Epithelial cell of prostate (primary cell): ENCODE measurements at places on chromosomes 3 and 15.
A peak's percentile ranks its signal among the peaks of the same experiment; 100 is the strongest.

DNA sequence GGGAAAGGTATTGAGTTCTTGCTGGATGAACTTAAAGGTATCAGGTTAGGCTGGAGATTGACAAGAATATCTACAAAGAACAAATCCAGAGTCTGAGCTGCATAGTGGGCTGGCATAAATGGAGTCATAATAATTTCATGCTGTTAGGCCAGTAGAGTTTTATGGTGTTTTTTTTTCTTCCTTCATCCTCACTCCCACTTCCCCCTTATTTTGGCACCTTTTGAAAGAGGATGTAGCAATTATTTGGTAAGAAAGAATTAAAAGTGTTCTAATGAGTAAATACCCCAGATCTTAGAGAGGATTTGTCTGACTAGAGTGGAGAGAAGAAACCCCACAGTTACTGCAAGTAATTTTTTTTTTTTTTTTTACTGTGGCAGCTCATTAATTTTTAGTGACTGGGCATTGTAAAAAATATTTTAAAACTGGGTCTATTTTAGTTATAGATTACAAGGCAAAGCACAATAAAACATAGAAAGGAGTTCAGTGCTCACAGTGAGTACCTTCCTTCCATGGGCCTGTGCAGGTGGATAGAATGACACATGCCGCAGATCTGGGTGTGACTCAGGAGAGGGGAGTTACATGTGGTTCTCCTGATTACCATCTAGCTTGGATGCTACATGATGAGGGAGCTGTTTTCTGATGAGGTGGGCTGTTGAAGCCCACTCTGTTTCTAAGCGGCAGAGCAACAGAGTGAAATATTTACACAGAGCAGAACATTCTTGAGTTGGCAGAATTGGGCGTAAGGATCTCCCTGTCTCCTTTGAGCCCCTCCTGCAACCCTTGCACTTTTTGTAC, 5.3 kb downstream of the EDEM1 start:
- no peak for DNase-seq

DNA sequence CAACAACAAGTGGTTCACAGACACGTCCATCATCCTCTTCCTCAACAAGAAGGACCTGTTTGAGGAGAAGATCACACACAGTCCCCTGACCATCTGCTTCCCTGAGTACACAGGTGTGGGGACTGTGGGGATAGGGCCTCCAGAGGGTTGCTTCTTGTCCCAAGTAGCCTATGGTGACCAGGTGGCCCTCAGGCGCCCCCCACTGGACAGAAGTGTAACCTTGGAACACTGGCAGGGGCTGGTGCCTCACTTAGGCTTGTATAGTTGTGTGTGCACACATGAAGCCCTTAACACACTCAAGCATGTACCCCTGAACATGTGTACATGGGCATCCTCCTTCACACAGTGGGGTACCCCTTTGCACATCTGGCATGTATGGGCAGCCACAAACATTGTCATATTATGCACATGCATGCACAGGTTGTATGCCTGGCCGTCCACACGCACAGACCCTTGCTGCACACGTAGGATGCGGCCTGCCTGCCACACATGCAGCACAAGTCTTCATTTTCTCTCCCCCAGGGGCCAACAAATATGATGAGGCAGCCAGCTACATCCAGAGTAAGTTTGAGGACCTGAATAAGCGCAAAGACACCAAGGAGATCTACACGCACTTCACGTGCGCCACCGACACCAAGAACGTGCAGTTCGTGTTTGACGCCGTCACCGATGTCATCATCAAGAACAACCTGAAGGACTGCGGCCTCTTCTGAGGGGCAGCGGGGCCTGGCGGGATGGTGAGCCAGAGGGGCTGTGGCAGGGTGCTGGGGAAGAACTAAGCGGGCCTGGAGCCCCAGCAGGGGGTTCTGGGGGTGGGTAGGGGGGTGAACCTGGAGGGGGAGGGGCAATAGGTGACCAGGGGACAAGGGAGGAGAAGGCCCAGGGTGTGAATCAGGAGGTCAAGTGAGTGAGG, 11.7 kb upstream of the SEMA3B start:
- no peak for DNase-seq

- DNase-seq: no peak
Observed at GRCh38 chr15:51129535-51130188, 35.0 kb upstream of the TNFAIP8L3 start.

- DNase-seq: peak; percentile 83
Observed at GRCh38 chr3:195911946-195912270, 3.6 kb upstream of the TNK2 start.

GRCh38 chr3:159899166-159899565, 89.5 kb upstream of the IL12A start:
- no peak for DNase-seq

DNA sequence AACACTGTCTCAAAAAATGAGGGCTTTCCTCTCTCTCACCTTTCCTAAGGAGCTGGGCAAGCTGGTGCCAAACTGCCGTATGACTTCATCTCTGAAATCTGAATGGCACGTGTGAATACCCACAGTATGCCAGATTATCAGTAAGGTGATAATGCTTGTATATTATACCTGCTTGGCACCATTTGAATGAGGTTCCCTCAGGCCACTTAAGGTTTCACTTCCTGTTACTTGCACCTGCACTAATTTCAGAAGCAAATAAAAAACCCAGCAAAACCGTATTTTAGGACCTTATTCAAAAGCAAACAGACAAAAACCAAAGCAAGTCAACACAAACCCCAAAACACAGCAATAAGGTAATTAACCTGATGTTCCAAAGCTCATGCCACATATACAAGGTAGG, 19.7 kb downstream of the FOXP1 start:
- no peak for DNase-seq
